Activated naive CD4-positive, alpha-beta T cell treated with anti-CD3 and anti-CD28 coated beads, Interleukin-2, amount 10 ng/mL, durations not matched to agents 7 days and 5 days (primary cell): ENCODE measurements at places on chromosomes 5 and 9.

DNA sequence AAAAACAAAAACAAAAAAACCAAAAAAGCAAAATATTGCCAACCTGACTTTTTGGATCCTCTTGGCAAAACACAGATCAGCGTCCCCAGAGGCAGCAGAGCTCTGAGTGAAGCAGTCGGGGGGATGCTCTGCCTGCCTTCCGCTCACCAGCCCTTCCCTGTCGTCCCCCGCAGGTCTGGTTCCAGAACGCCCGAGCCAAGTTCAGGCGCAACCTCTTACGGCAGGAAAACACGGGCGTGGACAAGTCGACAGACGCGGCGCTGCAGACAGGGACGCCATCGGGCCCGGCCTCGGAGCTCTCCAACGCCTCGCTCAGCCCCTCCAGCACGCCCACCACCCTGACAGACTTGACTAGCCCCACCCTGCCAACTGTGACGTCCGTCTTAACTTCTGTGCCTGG, 20.7 kb downstream of the LHX2 start:
- no peak for DNase-seq

DNA sequence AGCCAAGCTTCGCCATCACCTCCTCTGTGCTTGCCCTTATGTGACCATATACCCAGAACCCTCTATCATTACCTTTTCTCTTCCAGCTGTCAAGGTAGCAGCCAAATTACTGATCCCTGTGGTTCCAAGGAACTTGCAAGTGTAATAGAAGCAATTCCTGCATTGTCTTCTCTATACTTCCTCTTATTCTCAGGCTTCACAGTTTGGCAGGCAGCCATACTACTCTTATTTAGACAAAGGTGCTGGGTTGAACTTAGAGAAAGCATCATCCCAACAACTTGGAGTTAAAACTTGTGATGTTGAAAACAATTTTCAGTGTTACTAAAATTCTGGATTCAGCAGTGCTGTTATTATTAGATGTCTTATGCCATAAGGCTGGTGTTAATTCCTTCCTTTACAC, 93.2 kb downstream of the NLN start:
- no peak for DNase-seq

- no peak for DNase-seq
These were observed 528.8 kb downstream of the IRX1 start for GRCh38 chr5:4124221-4124970.

- no peak for DNase-seq
These were observed 131.2 kb downstream of the WNK2 start for GRCh38 chr9:93315118-93315517.

- DNase-seq = peak; percentile 43
These were observed 3.7 kb downstream of the ROPN1L start for GRCh38 chr5:10445352-10445751.

- no peak for DNase-seq
These were observed 215.1 kb downstream of the PAPPA start for GRCh38 chr9:116368680-116369079.

GRCh38 chr9:128972956-128973355, 25.5 kb downstream of the NUP188 start:
- no peak for DNase-seq
